Esophagus mucosa (tissue), 1 donor: ENCODE measurements at places on chromosomes 16 and 17. TPM values are rescaled to one million over a fixed set of nuclear protein-coding genes. Genes with fewer than 3 reads are reported as not detected.

GRCh38 chr16:67202956-67203493 is 4.1 kb downstream of the ELMO3 start:
- no peak for ATAC-seq

GRCh38 chr17:34991606-34992005 is 11.3 kb downstream of the LIG3 start:
- peak; percentile 24 for ATAC-seq

GRCh38 chr17:2803386-2803785 is 7.1 kb downstream of the RAP1GAP2 start:
- no peak for ATAC-seq

DNA sequence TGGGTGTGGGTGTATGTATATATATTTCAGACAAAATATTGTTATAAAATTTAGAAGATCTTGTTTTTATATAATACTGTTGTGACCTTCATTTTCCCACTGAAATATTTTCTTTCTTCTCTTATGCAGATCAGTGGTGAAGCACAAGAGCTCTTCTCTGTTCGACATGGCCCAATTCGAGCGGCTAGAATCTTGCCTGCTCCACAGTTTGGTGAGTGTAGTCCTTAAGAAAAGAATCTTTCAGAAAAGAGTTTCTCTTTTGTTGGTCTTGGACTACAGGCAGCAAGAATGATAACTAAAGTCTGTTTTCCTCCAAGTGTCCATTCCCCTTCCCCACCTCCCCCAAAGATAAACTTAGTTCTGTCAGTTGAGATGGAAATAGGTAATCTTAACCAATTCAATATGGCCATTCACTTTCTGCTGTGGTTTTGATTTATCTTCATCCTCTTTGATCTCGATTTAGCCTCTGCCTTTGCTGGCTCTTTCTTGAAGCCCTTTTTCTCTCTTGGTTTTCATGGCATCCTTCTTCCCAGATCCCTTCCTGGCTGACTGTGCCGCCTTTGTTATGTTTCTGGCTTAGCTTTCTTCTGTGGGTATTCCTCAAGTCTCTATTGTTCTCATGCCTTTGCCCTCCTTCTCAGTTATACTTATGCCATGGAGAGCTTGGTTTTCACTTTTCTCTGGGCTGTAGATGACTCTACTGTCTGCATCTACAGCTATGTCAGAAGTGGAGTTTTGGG is 69.6 kb downstream of the BCAS3 start:
- ATAC-seq = no peak

The SLC6A2 gene
- total RNA-seq = not detected

GRCh38 chr17:6177941-6178694 is 107.9 kb downstream of the WSCD1 start:
- no peak for ATAC-seq

- peak; percentile 22 for ATAC-seq
Observed at GRCh38 chr17:9350080-9350479, 225.5 kb downstream of the STX8 start.

- no peak for ATAC-seq
Observed at GRCh38 chr16:85716022-85716679, 27.4 kb upstream of the GINS2 start.

GRCh38 chr17:41585301-41586056 is 1.2 kb downstream of the KRT14 start:
- ATAC-seq = peak; percentile 31

- ATAC-seq = no peak
Observed at GRCh38 chr17:36936455-36937000, 747 bp upstream of the LHX1 start.

DNA sequence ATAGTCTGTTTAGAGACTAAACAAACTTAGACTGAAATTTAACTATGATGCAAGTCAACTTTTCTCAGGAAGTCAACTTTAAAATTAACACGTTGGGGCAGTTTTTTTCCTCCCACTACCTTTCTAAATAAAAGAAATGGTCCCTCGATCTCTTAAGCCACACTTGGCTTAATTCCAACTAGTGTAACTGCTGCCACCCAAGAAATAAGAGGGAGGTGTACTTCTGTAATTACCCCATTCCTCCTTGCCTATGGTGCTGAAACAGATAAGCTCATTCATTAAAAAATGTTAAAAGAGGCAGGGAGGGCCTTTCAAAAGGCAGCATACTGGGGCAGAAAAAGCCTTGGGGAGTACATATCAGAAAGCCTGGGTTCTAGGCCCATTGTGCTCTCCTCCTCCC is 59.8 kb downstream of the NCOR1 start:
- ATAC-seq = no peak
